NCI-H345 (cell line): ENCODE measurements at places on chromosomes 2 and 18.

- no peak for DNase-seq
Measured at GRCh38 chr18:45854036-45854586, 28.6 kb downstream of the SIGLEC15 start.

- no peak for DNase-seq
Measured at GRCh38 chr2:156490466-156490840, 54.3 kb downstream of the GPD2 start.

DNA sequence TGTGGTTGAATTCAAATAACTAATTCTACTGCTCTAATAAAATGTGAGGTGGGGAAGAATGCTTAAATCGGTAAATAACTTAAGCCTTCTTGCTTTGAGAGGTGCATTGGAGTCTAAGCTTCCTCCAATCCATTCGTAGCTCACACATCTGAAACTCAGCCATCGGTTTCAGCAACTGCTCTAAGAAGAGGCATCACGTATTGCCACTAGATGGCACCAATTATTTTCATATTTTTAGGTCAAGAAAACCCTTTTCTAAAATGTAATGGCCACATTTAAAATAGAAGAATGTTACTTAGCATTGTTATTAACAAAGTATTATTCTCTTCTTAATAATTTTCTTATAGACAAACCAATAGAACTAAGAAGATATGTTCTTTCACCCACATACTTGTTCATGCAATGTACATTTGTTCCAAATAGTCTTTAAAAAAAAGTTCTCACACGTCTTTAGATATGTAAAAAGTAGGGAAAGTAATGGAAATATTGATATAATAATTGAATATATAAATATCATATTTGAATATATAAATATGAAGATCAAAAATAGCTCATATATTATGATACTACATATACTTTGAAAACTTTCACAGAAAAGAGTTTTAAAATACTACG lies 229.8 kb downstream of the CCDC178 start:
- DNase-seq: peak; percentile 31

DNA sequence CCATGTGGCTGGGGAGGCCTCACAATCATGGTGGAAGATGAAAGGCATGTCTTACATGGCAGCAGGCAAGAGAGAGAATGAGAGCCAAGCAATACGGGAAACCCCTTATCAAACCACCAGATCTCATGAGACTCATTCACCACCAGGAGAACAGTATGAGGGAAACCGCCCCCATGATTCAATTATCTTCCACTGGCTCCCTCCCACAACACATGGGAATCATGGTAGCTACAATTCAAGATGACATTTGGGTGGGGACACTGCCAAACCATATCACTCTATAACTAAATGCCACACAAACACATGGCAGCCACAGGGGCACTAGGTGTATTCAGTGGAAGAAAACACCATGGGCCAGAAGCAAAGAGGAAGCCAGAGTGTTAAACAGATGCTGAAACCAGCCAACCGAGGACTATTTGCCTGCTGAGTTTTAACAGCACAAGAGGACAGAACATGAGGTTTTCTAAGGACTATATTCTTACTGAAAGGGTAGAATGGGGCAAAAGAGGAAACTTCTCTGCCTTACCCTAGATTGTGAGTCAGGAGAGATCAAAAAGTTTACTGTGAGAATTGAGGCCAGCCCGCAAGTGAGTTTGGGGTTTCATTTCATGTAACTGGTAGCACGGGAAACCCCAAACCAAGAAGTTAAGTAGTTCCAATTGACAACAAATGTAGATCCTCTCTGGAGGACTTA lies 49.2 kb downstream of the SIGLEC15 start:
- no peak for DNase-seq
